ENCODE measurements at places on chromosomes 7 and 10.

GRCh38 chr7:111107579-111107978 lies 16.7 kb downstream of the LRRN3 start:
- DNase-seq: no peak

- DNase-seq: no peak
Observed at GRCh38 chr10:113037218-113037617, 87.2 kb downstream of the TCF7L2 start.

DNA sequence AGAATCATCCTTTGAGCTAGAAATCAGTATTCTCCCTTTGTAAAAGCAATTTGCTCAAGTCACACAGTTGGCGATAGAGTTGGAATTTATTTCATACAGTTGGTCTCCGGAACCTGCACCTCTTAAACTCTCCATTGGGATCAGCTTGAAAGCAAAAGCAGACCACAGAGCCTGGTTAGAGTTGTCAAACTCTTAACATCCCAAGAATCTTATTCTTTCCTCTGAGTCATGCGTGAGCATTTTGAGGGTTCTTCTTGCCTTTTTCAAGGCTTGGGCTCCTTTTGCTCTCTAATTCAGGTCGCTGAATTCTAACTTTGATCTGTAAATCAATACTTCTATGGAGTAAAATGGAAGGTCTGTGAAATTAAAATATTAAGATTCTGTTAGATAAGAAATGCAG lies 19.6 kb upstream of the SCIN start:
- no peak for DNase-seq

- no peak for DNase-seq
Observed at GRCh38 chr7:93629291-93629801, 54.8 kb upstream of the CALCR start.

DNA sequence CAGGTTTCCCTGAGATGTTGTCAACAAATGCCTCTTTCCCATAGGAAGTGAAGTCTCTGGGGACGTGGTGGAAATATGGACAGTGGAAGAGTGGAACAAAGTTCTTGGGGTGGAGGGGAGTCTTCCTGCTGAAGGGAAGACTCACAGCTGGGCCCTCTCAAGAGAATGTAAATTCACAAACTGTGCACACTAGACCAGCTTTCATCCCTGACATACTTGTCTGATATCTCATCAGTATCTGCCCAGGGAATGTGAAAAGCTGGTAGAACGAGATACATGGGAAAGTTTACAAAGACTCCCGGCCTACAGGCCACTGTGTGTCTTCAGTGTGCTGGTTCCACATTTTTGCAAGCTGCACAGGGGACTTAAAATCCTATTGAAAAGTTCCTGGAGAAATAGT lies 16.7 kb upstream of the CCDC3 start:
- DNase-seq: no peak

DNA sequence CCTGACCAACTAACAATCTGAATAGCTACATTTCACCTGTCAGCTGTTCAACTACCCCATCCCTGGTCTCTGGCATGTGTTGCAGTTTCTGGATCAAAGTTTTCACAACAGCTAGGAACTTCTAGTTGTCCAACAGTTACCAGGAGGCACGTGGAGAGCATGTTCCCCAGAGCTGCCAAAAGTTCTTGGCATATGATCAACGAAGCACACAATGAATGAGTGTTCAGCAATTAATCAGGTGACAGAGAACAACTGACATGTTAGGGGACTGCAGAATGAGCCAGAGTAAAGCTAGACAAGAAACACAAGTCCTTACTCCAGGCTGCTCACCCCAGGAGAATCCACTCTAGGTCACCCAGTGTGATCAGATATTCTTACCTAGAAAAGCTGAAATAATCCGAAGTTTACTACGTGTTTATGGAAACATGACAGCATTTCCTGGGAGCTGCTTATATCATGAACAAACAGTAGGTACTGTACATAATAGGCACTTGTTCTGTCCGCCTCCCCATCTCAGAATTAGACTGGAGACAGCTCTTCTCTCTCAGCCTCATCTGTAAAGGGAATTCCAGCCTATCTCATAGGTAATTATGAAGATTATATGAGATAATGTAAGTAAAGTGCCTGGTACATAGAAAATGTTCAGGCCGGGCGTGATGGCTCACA lies 50.6 kb downstream of the ZNF438 start:
- no peak for DNase-seq

GRCh38 chr10:101000915-101001658 lies 1.5 kb downstream of the LZTS2 start:
- DNase-seq: no peak

GRCh38 chr7:130274296-130274695 lies 7.6 kb downstream of the CPA2 start:
- DNase-seq: no peak

GRCh38 chr7:88278881-88279280 lies 27.8 kb downstream of the STEAP4 start:
- DNase-seq: no peak

- DNase-seq: no peak
Observed at GRCh38 chr7:23514755-23515154, 17.0 kb downstream of the TRA2A start.

GRCh38 chr10:88744002-88744401 lies 15.8 kb upstream of the LIPN start:
- no peak for DNase-seq

GRCh38 chr10:48934672-48935501 lies 4.8 kb downstream of the LRRC18 start:
- DNase-seq: no peak

DNA sequence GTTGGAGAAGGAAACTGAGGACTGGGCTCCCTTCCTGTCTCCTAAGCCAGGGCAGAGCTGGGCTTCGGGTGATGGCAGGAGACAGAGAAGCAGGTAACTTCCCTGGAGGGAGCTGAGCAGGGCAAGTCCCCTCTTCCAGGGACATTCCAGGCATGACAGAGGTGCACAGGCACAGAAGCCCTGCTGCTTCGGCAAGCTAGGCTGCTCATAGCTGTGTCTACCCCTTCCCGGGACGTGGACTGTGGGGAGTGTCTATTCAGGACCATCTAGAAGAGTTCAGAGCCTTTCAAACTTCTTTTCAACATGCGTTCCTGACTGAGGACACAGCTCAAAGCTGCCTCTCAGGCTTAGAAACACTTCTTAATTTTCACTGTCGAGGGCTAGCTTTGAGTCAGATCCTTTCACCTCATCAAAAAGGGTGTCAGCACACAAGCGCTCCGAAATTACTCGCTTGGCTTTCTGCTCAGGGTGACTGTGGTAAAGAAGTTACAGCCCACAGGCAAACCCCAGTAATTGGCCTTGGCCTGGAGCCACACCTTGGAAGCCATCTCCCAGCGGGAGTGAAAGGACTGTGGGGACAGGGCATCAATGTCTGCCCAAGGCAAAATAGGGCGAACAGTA lies 63.7 kb upstream of the STEAP1B start:
- no peak for DNase-seq

GRCh38 chr7:142968229-142968628 lies 6.1 kb upstream of the KEL start:
- no peak for DNase-seq

DNA sequence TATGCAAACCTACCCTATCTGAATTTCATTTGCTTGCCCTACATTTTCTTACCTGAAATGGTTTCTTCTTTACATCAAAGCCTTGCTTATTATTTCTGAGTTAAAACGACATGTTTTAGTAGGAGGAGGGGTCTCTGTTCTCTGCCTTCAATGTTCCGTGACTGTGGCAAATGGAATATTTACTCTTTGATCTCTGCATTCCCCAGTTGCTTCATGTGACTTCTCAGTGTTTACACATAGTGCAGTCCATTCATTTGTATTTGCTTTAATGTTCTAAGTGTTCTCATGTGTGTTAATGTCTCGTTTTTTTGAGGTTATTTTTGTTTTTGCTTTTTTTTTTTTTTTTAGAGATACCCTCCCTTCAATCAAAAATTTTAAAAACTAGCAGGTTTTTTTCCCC lies 75.8 kb downstream of the GNAI1 start:
- no peak for DNase-seq

- no peak for DNase-seq
Observed at GRCh38 chr10:110916554-110917346, 2.2 kb downstream of the BBIP1 start.

DNA sequence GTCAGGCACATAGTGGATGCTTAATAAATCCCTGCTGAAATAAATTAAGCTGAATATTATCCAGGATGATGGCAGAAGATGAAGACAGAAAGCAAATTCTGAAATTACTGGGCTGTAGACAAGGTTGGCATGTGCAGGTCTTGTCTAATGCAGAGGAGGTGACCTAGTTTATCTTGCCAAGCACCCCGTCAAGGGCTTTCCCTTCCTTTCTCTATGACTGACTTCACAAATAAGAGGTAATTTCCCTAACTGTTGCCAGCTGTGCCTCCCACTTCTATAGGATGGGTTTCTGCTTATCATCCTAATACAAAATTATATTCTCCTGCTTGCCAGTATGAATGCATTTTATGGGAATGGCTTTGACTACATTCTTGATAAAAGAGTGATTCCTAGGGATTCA lies 38.0 kb downstream of the LHFPL3 start:
- no peak for DNase-seq

DNA sequence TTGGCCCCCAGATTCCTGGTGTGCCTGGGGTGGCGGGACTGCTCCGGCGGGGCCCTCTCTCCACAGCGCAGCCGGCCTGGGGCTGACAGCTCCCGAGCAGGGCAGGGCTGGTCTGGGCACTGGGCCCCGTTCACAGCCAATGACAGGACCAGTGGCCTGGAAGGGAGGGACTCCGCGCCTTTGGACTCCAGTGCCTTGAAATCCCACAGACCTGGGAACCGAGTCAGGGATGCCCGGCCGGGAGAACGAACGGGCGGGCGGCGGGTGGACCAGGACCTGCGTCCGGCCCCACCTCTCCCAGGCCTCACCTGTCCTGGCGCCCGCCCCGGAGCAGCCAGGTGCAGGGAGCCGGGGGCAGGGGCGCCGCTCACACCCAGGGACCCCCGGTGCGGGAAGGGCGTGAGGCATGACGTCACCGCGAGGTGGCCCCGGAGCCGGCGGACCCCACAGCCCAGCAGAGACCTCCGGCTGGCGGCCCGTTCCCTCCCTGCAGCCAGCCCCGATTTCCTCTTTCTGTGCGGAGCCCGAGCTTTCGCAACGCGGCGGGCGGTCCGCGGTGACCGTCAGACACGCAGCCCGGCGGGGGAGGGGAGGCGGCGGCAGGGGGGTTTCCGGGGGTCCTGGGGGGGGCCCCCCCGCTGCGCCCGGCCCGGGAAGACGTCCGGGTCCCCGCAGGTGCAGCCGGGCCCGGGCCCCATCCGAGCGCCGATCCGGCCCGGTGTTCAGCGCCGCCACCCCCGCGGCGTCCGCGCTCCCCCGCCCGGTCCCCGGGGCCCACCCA lies 743 bp downstream of the ADAP1 start:
- DNase-seq: no peak

- no peak for DNase-seq
Observed at GRCh38 chr10:18658271-18659124, 733 bp upstream of the ARL5B start.

DNA sequence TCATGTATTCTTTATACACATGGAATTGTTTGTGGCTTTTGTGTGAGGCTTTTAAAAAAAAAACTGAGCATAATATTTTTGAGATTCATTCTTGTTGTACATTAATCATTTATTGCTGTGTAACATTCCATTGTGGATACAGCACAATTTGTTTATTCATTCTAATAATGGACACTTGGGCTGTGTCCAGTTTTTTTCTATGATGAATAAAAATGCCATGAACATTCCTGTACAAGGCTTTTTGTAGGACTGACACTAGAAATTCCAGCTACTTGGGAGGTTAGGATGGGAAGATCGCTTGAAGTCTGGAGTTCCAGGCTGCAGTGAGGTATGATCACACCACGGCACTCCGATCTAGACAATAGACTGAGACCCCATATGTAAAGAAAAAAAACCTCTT lies 254.3 kb upstream of the CACNA2D1 start:
- DNase-seq: no peak

GRCh38 chr7:77254429-77254828 lies 54.8 kb upstream of the FGL2 start:
- DNase-seq: no peak

DNA sequence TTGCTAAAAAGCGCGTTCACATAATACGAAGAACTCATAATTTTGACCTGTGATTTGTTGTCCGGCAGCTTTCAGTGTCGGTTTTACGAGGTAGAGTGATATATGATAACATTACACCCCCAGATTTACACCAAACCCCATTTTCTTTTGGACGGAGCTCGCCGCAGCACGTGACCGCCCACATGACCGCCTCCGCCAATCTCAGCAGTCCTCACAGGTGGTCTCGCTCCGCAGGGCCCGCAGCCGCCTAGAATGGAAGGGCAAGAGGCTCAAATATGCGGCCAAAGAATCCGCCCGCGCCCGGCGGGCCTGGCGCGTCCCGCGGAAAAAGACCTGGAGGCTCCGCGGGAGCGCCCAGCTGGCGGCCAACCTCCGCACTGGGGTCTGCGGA lies at the start of gene HOXA7:
Gene HOXA7 (minus strand): TSS at position 168 of the 391 bp plus-strand sequence. CDS start 130 bp downstream, at position 38.
- DNase-seq: no peak

- DNase-seq: no peak
Observed at GRCh38 chr10:127892743-127893142, at the start of gene CLRN3. TSS of gene CLRN3 (minus strand) at chr10:127892941. CDS start at chr10:127892784, 157 bp downstream.

GRCh38 chr10:58672845-58673244 lies 160.2 kb downstream of the BICC1 start:
- DNase-seq: no peak

DNA sequence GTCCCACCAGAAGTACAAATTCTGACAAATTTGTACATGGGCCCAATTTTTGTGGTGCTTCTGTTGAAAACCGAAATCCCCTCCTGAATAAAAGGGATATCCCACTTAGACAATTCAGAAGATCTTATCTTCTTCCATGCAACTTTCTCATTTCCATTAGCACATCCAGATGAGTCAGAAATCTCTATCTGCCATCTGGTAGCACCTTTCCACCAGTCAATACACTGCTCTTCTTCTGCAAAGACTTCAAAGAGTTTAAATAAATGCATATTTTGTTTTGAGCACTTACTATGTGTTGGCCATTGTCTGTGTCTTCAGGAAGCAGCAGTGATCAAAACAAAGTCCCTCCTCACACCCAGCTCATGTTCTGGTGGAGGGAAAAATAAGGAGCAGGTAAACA lies 12.7 kb upstream of the KLF6 start:
- no peak for DNase-seq

DNA sequence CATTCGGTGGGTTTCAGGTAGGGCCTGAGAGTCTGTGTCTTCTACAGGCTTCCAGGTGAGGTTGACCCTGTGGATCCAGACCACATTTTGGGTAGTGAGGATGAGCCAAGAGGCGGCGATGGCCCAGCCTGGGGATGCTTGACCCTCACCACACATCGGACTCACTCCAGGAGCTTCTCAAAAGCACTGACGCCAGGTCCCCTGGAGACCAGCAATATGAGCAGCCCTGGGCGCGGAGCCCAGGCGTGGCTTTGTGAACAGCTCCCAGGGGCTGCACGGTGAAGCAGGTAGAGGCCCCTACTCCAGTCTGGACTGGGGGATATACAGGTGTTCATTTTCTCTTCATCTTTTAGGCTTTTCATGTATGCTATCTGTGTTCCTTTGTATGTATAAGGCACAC lies 139.7 kb upstream of the PCBD1 start:
- DNase-seq: no peak

Data from stimulated activated CD8-positive, alpha-beta memory T cell treated with anti-CD3 and anti-CD28 coated beads, Interleukin-7, amount 100 ng/mL, for 24 hours (primary cell).